ENCODE measurements at places on chromosomes 12 and 14.

- DNase-seq = no peak
These were observed 50.0 kb downstream of the FLRT2 start for GRCh38 chr14:85579942-85580341.

DNA sequence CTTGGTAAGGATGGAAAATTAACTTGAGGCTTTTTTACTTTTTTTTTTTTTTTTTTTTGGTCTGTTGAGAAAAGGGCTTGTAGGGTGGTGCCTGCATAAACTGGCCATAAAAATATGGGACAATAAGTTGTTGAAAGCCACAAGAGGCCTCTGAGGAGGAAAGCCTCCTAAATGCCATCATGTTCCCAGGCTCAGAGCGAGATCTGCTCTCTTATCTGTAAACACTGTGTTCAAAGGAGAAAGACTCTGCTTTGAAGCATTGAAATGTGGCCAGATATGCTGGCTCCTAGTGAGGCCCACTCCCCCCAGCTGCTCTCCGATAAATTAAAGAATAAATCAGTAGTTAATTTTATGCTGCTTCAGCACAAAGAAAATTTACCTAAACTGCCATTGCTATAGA is 504.9 kb downstream of the DIO2 start:
- no peak for DNase-seq

GRCh38 chr14:51638071-51638944 is 13.4 kb upstream of the FRMD6 start:
- DNase-seq = no peak

DNA sequence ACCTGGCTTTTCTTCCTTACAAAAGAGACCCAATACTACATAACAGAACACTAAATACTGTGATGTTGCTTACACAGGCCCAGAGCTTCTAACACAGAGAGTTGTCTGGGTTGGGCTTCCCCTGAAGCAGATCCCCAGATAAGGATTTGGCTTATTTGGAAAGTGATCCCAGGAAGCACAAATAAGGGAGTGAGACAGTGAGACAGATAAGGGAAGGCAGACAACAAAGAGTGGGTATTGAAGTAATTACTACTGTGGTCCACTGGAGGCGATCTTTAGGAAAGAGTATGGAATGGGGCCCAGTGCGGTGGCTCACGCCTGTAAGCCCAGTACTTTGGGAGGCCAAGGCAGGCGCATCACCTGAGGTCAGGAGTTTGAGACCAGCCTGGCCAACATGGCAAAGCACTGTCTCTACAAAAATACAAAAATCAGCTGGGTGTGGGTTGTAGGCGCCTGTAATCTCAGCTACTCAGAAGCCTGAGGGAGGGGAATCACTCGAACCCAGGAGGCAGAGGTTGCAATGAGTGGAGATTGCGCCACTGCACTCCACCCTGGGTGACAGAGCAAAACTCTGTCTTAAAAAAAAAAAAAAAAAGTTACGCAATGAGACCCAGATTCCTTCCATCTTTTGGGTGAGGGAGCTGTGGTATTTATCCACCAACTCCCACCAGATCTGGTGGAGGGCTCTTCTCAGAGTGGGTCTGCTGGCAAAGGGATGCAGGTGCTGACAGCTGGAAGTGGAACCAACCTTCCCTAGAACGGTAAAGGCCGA is 10.2 kb upstream of the C12orf43 start:
- DNase-seq = no peak

DNA sequence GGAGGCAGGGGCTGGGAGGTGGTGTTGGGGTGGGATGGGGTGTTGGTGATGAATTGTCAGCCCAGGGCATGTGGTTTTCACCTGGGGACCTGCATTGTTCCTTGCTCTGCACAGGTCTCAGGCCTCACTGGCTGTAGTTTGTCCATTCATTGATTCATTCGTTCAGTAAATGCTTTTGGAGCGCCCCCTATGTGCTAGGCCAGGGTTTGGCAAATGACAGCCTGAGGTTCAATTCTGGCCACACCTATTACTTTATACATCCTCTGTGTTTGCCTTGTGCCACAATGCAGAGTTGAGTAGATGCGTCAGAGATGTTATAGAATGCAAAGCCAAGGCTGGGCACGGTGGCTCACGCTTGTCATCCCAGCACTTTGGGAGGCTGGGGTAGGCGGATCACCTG is 4.7 kb downstream of the ADCK1 start:
- no peak for DNase-seq

DNA sequence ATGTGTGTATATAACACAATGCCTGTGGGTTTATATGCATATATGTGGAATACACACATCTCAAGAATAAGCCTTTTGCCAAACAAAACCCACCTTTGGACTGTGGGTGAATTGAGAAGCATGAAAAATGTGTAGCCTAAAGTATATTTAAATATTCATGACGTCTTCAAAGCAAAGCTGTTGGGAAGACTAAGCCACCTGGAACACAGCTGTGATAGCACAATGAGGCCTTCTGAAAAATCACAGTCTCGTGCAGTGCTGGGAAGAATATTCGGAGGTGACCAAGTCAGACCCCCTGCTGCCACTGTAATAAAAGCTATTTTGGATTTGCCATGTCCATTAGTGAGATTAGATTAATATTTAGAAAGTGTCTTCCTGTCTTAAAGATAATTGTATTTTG is 51.5 kb downstream of the SUDS3 start:
- no peak for DNase-seq

- DNase-seq = no peak
These were observed 71.1 kb downstream of the EPS8 start for GRCh38 chr12:15717940-15718567.

DNA sequence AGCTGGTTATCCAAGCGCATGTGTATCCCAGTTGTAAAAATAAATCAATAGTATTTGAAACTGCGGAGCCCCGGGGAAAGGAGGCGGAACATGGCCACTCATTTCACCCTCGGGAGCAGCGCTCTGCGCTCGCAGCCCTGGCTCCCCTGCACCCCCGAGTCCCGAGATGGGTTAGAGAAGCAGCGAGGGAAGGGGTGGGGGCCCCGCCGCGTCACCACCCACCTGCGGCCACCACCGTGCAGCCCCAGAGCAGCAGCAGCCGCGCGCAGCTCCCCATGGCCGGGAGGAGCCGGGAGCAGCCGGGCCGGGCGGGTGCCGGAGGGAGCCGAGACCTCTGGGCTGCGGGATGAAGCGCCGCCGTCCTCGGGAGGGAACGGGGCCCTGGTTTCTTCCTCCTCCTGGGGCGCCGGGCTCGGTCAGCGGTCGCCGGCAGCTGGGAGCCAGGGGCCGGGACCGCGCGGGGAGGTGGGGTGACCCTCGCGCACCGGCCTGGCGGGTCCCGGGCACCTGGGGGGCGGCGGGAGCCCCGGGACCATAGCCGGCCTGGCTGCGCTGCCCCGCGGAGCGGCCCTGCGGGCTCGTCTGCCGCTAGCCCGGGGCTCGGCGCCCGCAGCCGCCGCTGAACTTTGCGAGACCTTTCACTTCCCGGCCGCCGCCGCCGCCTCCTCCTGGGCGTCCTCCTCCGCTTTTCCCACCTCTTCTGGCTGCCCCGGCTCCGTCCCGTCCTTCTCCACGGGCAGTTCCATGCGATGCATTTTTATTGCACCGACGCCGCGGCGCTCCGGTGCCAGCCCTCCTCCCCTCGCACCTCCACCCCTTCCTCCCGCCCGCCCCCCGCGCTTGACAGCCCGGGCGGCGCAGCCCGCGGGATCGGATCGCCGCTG is at the start of gene NTN4:
TSS of gene NTN4 (minus strand) at position 732 of the 884 bp plus-strand sequence. CDS start at position 277, 455 bp downstream.
- DNase-seq = no peak

GRCh38 chr12:49934505-49934904 is 16.0 kb upstream of the AQP2 start:
- DNase-seq = no peak

DNA sequence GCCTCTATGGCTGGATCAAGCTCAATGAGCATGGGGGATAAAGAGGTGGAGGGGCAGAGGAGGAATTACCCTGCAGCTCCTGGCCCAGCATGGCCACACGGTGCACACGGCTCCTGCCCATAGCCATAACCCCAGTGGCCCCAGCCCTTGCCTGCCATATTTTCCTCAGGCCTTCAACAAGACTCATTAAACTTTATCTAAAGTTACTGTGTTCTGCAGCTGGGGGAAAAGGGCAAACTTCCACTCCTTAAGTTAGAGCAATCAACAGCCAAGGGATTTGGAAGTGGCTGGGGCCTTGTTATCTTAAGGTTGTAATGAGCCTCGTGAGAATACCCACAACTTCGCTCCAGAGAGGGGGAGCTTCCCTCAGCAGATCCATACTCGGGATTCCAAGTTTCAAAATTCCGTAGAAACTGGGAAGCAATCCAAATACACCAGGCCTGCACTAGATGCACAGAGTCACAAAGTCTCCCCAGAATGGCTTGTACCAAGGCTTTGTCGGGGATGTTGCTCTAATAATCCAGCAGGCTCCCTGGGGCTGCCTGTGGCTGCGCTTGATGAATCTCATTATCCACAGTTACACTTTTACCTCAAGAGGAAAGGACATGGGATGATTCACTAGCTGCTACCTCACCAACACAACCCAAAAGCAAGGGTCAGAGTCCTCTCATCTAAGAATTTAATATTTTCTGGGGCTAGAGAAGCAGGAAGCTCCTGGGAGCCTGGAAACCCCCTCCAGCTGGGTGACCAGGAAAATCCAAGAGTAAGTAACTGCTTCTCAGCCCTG is 13.0 kb upstream of the OR6J1 start:
- no peak for DNase-seq

GRCh38 chr14:61704554-61704953 is 9.2 kb downstream of the HIF1A start:
- DNase-seq = no peak

DNA sequence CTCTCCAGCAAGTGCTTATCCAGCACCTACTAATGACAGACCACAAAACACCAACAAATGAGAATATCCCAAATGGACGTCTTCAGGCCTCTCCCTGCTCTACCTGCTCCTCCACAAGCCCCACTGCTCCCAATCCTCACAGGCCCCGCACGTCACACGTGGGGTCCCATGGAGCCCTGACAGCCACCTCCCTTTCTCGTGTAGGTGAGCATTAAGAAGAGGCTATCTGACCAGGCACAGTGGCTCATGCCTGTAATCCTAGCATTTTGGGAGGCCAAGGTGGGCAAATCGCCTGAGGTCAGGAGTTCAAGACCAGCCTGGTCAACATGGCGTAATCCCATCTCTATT is 5.4 kb downstream of the RIMBP2 start:
- no peak for DNase-seq

- no peak for DNase-seq
These were observed 498.4 kb downstream of the RMST start for GRCh38 chr12:97960741-97961608.

DNA sequence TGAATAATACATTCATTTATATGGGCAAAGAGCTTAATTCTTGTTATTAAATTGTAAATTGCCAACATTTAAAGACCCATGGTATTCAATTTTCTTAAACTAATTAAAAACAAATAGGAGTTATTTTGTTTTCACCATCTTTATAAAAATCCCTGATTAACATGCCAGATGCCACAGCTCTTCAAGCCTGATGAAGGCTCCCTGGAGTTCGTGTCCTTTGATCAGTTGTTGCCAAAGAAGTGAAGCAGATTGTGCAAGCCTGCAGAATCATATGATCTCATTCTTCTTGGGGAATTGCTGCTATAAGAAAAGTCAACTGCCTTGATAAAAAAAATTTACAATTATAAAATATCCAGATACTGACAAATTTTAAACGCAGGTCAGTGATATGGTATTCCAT is 288.3 kb upstream of the PPFIA2 start:
- no peak for DNase-seq

DNA sequence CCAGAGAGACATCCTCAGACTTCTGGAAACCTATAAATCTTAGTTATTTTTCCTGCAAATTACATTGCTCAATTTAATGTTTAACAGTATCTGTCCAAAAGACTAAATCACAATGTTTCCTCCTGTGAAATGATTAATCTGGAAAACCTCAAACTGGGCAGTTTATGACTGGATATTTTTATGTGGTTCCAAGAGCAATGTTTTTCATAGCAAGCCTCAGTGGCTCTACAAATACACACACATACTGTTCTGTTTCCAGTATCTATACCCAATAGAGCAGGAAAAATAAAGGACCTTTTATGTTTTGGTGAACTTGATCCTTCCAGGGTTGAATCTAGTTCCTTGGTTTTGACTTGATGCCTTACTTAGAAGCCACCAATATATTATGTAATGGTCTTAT is 9.2 kb downstream of the NID2 start:
- no peak for DNase-seq
